LNCaP clone FGC (cell line): ENCODE measurements at places on chromosomes 3 and 15.

- DNase-seq: no peak
Measured at GRCh38 chr3:50724831-50725230, 50.1 kb downstream of the DOCK3 start.

DNA sequence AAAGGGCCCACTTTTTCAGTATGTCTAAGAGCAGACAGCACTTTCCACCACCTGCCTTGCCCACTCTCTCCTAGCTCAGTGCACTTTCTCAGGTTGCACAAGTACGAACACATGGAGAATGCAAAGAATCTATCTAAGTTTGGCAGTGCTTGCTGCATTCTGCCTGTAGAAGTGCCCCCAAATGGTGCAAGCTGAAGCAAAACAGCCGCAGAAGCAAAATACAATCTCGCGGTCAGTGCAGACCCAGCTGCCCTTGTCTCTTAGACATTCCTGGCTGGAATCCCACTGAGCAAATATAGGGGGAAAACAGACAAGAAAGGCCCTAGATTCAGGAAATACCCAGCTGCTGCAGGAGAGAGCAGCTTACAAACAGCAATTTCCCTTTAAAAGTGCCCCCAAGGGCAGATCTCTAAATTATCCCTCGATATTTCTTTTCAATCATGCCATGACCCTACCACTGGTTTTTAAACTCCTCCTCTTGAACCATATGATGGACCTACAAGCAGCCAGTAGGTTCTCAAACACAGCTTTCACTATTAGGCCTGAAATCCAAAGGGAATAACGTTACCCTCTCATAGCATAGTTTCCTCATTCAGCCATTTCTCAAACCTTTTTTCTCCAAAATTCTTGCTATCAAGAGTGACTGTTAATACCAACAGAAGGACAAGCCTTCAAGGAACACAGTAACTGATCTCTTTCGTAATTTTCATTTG, 67.0 kb downstream of the TNIK start:
- DNase-seq: no peak

DNA sequence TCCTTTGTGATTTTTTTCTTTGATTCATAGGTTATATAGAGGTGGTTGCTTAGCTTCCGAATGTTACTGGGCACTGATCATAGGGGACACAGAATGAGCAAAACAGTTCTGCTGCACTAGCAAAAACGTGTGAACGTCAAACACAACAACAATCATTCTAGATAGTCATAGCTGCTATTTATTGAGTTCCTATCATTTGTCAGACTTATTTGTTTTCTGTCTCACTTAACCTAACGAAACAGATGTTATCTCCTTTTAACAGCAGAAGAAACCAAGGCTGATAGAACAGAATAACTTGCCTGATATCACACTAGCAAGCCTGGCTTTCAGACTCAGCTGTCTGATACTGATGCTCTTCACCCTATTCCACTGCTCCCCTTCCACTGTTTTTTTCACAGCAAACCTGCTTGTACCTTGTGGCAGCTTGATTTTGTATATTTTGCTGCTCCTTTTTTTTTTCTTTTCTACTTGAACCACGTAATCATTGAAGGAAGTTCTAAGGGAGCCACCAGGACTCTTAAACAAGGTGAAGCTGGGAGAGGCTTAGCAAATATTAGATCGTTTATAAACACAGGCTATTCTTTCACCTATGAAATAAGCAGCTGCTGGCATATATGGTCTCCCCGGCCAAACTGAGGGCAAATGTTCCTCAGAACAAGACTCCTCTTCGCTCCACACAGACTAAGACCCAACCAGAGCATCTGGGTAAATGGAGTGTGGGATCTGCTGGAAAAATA, 78.8 kb downstream of the MCF2L2 start:
- no peak for DNase-seq

DNA sequence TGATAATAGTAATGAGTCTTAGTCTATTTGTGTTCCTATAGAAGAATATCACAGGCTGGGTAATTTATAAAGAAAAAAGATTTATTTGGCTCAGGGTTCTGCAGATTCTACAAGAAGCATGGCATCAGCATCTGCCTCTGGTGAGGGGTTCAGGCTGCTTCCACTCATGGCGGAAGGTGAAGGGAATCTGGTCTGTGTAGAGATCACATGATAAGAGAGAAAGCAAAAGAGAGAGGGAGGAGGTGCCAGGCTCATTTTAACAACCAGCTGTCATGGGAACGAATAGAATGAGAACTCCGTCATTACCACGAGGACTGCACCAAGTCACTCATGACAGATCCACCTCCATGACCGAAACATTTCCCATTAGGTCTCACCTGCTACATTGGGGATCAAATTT, 664.0 kb upstream of the SGO1 start:
- DNase-seq: no peak

GRCh38 chr3:112734171-112734570, 93.2 kb upstream of the CCDC80 start:
- no peak for DNase-seq

DNA sequence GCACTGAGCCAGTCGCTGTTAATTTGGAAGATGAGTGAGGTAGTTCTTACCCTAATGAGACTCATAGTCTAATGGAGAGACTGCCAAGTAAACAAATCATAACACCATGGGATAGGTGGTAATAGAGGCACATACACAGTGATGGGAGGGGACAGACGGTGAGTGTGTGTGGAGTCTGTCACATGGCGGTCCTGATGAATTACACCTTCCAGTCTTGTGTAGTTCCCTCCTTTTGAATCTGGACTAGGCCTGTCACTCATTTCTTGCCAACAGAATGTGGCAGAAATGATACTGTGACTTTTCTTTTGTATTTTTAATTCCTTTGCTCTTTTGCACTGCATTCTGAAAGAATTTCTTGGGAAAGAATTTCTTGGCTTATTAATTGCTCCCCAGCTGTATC, 78.1 kb downstream of the NR1D2 start:
- DNase-seq: no peak

GRCh38 chr3:14410106-14410502, 7.7 kb downstream of the SLC6A6 start:
- no peak for DNase-seq

DNA sequence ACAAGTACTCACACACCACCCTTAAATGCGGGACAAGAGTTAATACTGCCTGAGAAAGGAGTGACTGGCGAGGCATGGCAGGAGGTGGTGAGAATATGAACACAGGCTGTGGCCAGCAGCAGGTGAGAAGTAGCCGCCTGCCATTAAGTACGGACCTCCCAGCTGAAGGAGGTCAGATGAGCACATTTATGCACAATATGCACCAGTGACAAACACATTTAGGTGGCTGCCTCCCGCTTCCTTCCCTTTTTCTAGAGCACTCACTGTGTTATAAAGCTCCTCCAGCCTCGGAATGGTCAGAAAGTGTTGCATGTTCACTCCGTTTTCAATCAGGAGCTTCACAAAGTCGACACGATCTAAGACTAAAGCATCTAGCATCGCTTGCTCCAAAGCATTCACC, 52.4 kb downstream of the TRPM1 start:
- no peak for DNase-seq

DNA sequence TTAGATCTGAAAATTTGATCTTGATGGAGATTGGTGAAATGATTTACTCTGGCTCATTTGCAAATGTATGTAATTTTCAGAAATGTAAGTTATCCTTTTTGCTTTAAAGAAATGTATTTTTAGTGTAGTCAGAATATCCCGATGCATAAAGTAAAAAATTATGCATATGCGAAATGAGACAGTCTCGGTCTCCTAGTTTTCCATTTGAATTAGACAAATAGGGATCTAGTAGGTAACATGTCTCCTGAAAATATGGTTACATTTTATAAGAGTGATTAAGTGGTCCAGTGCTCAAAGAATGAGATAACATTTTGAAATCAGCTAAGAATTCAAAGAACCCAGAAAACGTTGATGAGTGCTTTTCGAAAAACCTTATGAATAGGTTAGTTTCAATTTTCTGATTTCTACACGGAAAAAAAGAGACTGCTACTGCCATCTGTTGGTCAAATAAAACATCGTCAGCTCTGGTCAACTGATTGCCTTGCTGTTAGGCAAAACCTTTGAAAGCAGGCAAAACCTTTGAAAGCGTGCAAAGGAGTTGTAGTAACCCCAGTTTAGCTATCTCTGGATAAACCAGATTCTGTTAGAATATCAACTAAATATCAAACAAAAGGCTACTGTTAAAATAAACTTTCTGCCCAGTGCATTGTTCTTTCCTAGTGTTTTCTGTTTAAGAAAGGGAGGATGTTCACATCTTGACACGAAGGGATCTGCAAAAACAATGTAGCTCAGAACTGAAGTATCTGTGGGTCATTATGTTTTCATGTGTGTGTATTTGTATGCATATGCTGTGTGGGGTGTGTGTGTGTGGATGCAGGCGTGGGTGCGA, 59.3 kb upstream of the CHMP2B start:
- DNase-seq: no peak

- DNase-seq: no peak
Measured at GRCh38 chr3:11717768-11718636, 74.3 kb upstream of the VGLL4 start.

DNA sequence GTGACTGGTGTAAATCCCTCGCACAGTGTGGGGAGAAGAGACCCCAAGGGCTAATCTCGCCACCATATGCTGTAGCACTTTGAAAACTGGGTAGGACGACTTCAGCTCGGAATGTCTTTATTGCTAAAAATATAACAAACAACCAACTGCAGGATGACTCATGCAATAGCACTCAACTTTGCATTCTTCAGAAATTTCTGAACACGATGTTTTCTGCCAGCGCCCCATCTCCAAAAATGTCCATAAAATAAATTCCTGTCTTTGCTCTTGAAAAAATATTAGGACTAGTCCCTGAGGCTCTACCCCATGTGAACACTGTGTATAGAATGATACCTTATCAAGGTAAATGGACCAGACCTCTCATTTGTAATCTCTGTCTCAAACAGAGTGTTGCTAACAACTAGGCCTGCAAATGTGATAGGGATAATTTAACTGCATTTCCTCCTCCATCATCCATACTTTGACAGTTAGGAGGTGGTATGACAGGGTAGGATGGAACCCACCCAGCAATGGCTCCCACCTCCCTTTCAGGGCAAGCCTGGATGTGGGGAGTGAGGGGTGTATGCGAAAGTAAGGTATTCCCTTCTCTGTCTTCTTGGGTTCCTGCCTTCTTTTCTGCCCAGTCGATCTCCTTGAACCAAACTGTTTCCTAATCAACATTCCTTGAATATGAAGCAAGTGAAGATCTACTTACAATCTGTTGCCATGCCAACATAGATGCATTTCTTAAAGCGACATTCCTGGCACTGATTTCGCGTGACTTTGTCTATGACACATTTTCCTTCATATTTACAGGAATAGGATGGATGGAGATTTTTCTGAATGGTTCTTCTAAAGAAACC, 201.1 kb downstream of the NR1D2 start:
- no peak for DNase-seq

GRCh38 chr15:45116006-45116481, 1.9 kb downstream of the DUOXA2 start:
- DNase-seq: no peak

DNA sequence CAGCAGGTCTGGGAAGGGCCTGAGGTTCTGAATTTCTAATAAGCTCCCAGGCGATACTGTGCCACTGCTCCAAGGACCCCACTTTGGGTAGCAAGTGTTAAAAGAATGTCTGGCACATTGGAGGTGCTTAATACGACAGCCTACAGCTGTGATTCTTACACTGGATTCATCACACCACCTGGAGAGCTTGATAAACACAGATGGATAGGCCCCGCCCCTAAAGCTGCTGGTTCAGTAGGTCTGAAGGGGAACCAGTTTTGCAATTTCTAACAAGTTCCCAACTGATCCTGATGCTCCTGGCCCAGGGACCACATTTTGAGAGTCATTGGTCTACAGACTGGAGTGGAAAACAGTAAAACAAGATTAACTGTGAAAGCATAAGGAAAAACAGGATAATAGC, 124.8 kb upstream of the ST8SIA2 start:
- DNase-seq: no peak

- no peak for DNase-seq
Measured at GRCh38 chr3:17063596-17063995, 178.8 kb downstream of the PLCL2 start.

- DNase-seq: no peak
Measured at GRCh38 chr3:187107989-187108388, 31.3 kb downstream of the RPL39L start.

- no peak for DNase-seq
Measured at GRCh38 chr3:20552605-20553275, 366.7 kb upstream of the SGO1 start.

GRCh38 chr3:123054109-123054778, 12.6 kb upstream of the PDIA5 start:
- no peak for DNase-seq

DNA sequence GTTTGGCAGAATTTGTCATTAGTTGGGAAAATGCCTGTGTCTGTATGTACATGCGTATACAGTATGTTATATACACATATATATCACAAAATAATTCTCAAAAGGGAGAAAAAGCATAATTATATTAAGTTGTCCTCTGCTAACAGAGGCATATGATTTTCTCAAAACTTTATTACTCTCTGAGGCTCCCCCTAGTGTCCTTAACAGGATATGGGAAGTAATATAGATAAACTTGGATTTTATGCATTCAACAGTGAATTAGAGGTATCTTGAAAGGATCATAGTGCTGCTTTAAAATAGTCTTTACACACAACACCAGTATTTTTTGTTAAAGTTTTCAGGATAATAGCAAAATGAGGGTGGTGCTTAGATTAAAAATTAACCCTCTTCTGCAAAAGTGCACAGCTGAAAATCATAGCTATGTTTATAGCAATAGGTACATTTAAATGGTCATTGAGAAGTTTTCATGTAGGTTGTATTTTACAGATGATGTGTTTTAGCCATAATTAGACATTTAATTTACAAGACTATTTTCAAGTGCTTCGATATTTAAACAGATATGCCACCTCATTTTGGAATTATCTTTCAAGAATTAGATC, 454.0 kb upstream of the ROBO2 start:
- DNase-seq: no peak

- DNase-seq: no peak
Measured at GRCh38 chr3:128849911-128850455, 29.4 kb upstream of the ACAD9 start.

GRCh38 chr3:151012753-151013152, 40.2 kb upstream of the CLRN1 start:
- DNase-seq: no peak

DNA sequence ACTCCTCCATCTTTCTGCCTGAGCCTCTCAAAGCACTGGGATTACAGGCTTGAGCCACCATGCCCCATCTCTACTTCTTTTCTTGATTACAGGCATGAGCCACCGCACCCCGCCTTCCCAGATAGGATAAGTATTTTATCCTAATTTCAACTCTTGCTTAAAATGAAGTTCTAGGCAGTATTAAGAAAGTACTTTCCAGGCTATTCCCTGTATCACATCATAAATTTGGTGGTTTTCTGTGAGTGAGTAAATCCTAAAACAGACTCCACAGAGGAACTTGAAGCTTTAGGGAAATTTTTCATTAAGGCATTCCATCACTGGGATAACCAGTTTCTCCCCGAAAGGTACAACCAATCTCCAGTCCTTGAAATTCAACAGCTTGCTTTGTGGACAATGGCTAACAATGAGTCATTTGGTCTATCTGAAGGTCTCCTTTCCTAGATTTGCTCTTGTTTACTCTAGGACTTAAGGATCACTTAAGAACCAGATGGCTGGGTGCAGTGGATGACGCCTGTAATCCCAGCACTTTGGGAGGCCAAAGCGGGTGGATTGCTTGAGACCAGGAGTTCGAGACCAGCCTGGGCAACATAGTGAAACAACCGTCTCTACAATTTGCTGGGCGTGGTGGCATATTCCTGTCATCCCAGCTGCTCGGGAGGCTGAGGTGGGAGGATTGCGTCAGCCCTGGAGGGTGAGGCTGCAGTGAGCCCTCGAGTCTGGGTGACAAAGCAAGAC, 49.7 kb upstream of the SKIL start:
- peak; percentile 2 for DNase-seq

GRCh38 chr3:72560846-72561675, 287.2 kb downstream of the SHQ1 start:
- DNase-seq: no peak
